ENCODE measurements at places on chromosomes 5 and 9.

DNA sequence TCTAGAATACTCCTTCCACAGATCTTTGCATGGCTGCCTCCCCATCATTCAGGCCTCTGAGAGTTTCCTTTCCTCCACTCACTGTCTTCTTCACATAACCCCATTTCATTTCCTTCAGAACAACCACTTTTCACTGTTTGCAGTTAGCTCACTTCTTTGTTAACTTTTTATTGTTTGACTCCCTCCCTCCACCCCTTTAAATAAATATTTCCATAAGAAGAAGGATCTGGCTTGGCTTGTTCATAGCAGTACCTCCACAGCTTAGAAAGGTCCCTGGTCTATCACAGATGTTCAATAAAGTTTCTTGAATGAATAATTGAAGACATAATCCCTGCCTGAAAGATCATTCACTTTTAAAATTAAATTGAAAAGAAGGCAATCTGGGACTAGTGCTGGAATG, 661.6 kb downstream of the ACTL7B start:
- DNase-seq = no peak

- DNase-seq = no peak
Observed at GRCh38 chr5:34685485-34686165, 29.5 kb downstream of the RAI14 start.

- no peak for DNase-seq
Observed at GRCh38 chr9:14993901-14994554, 83.8 kb upstream of the FREM1 start.

GRCh38 chr5:126119887-126120442, 303.2 kb upstream of the GRAMD2B start:
- no peak for DNase-seq

DNA sequence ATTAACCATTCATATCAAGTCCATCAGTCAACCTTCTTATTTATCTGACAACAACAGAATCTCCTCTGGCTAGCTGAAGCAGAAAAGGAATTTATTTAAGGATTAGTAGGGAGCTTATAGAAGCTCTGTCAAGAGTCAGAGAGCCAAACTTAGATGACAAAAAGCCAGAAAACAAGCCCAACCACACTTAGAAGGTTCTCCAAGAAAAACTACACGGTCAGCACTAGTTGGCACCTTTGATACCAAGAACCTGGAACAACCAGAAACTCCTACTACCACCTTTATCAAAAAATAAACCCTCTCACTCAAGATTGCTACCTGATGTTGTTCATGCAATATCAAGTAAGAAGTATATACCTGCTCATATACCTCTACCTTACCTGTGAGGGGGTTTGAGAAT, 36.9 kb downstream of the RANBP6 start:
- DNase-seq = no peak

- no peak for DNase-seq
Observed at GRCh38 chr5:106172681-106173532, 1497.8 kb downstream of the EFNA5 start.

- DNase-seq = no peak
Observed at GRCh38 chr5:139976703-139977102, 66.4 kb downstream of the NRG2 start.

GRCh38 chr5:149727336-149728035, 2.6 kb upstream of the PPARGC1B start:
- no peak for DNase-seq

GRCh38 chr5:138662599-138662998, 87.4 kb upstream of the HSPA9 start:
- DNase-seq = no peak

GRCh38 chr5:178476972-178477754, 113.0 kb downstream of the COL23A1 start:
- no peak for DNase-seq
